Activated naive CD8-positive, alpha-beta T cell treated with anti-CD3 and anti-CD28 coated beads, Interleukin-2, amount 10 ng/mL, durations not matched to agents 7 days and 5 days (primary cell): ENCODE measurements at places on chromosomes 16 and 17. TPM values are rescaled to one million over a fixed set of nuclear protein-coding genes. Genes with fewer than 3 reads are reported as not detected.

- peak overlapping the region; percentile 35 for H3K27ac ChIP-seq
- H3K36me3 ChIP-seq: peaks cover 30% of the 10 kb centered on the region
- H3K27me3 ChIP-seq: no peaks in the 10 kb centered on the region
- H3K4me1 ChIP-seq: peaks cover 22% of the 10 kb centered on the region
- H3K4me3 ChIP-seq: no peak overlapping the region
Measured at GRCh38 chr17:47620503-47621245, 29.0 kb upstream of the KPNB1 start.

Gene HNF1B
- total RNA-seq: not detected

DNA sequence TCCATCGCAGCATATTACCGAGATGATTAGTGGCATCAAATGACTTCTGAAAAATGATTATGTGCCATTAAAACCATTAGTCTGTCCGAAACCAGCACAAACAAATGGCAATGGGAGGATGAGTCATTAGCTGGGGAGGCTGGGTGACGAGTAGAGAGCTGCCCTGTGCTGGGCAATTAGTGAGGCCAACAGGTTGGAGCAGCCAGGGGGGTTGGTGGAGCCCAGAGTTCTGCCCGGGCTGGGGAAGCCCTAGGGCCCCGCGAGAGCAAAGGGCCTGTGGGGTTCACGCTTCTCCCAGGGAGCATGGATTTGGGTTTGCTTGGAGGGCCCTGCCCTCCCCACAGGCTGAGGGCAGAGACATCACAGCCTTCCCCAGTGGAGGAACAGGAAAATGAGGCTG is 152.1 kb upstream of the RPL38 start:
- H3K4me3 ChIP-seq: no peak overlapping the region
- peaks cover 15% of the 10 kb centered on the region for H3K27me3 ChIP-seq

- H3K4me1 ChIP-seq: no peaks in the 10 kb centered on the region
- peak; percentile 37 for DNase-seq
- H3K36me3 ChIP-seq: no peaks in the 10 kb centered on the region
- H3K27me3 ChIP-seq: peaks cover 2% of the 10 kb centered on the region
Measured at GRCh38 chr16:20300312-20301097, 26.8 kb downstream of the GP2 start.

DNA sequence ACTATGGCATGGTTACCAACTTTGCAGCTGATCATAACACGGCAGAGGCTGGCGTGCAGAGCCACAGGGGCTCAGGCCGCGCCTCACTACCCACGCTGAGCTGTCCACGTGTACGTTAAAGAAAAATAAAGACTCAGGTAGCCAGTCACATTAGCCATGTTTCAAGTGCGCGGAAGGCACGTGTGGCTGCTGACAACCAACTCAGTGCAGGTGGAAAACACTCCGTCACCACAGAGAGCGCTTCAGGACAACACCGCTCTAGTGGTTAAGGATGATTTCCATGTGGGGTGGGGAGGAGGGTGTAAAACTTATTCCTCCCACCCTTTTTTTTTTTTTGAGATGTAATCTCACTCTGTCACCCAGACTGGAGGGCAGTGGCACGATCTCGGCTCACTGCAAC is 33.8 kb downstream of the ZCCHC14 start:
- no peak overlapping the region for H3K27ac ChIP-seq
- DNase-seq: no peak

GRCh38 chr16:8377864-8378263 is 212.4 kb downstream of the TMEM114 start:
- no peak overlapping the region for H3K27ac ChIP-seq
- no peaks in the 10 kb centered on the region for H3K36me3 ChIP-seq
- no peak for DNase-seq
- H3K4me3 ChIP-seq: no peak overlapping the region
- no peaks in the 10 kb centered on the region for H3K4me1 ChIP-seq

GRCh38 chr16:51243936-51244436 is 92.9 kb upstream of the SALL1 start:
- H3K27ac ChIP-seq: no peak overlapping the region
- H3K4me3 ChIP-seq: no peak overlapping the region
- no peaks in the 10 kb centered on the region for H3K4me1 ChIP-seq
- H3K36me3 ChIP-seq: no peaks in the 10 kb centered on the region

DNA sequence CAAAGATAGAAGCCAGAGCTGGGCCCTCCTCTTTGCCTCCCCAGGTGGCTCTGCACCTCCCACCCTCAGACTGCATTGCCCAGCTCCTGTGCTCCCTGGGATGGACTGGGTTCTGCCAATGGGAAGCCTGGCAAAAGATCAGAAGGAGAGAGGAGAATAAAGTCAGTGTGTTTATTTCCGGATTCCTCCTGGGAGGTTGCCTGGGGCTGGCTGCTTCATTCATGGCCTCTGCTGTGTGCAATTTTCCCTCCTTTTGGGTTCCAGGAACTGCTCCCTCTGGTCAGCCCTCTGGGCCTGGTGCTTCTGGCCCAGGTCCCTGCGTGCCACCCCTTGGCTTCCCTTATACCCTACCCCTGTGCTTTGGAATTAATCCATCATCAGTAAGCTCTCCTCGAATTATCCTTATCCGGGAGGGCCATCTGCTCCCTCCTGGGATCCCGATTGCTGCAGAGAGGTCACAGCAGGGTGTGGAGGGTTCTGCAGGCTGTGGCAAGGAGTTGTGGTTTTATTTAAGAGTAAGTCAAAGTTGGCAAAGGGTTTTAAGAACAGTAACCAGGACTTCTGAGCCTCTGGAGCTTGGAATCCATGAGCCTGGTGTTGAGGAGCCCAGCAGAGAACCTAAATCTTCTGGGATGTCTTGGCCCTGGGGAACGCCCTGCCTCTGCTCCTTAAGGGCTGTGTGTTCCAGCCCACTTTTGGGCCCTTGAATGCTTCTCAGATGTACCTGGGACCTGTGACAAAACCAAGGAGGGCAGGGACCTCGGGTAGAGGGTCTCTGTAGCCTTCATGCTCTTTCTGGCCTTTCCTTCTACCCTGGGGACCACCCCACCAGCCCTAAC is 8.2 kb upstream of the MMP2 start:
- H3K27me3 ChIP-seq: peaks cover 5% of the 10 kb centered on the region
- DNase-seq: no peak
- H3K4me1 ChIP-seq: no peaks in the 10 kb centered on the region
- no peak overlapping the region for H3K4me3 ChIP-seq

GRCh38 chr17:81714412-81715106 is 2.5 kb downstream of the SLC25A10 start:
- H3K4me3 ChIP-seq: no peak overlapping the region
- no peak overlapping the region for H3K27ac ChIP-seq
- no peaks in the 10 kb centered on the region for H3K27me3 ChIP-seq

- no peak overlapping the region for H3K27ac ChIP-seq
- DNase-seq: no peak
- H3K36me3 ChIP-seq: peaks cover 71% of the 10 kb centered on the region
- peaks cover 3% of the 10 kb centered on the region for H3K27me3 ChIP-seq
Measured at GRCh38 chr16:84531671-84532111, 27.2 kb upstream of the MEAK7 start.

GRCh38 chr16:3171181-3171854 is 16.7 kb upstream of the OR1F1 start:
- no peaks in the 10 kb centered on the region for H3K36me3 ChIP-seq
- peak overlapping the region; percentile 54 for H3K27ac ChIP-seq
- H3K4me1 ChIP-seq: peaks cover 34% of the 10 kb centered on the region
- peak overlapping the region; percentile 78 for H3K4me3 ChIP-seq

Gene WNT9B
- total RNA-seq: not detected

- no peaks in the 10 kb centered on the region for H3K27me3 ChIP-seq
- peaks cover 4% of the 10 kb centered on the region for H3K4me1 ChIP-seq
- H3K27ac ChIP-seq: no peak overlapping the region
- peaks cover 9% of the 10 kb centered on the region for H3K36me3 ChIP-seq
- no peak for DNase-seq
- H3K4me3 ChIP-seq: no peak overlapping the region
Measured at GRCh38 chr16:89137666-89138512, 33.7 kb upstream of the CDH15 start.

DNA sequence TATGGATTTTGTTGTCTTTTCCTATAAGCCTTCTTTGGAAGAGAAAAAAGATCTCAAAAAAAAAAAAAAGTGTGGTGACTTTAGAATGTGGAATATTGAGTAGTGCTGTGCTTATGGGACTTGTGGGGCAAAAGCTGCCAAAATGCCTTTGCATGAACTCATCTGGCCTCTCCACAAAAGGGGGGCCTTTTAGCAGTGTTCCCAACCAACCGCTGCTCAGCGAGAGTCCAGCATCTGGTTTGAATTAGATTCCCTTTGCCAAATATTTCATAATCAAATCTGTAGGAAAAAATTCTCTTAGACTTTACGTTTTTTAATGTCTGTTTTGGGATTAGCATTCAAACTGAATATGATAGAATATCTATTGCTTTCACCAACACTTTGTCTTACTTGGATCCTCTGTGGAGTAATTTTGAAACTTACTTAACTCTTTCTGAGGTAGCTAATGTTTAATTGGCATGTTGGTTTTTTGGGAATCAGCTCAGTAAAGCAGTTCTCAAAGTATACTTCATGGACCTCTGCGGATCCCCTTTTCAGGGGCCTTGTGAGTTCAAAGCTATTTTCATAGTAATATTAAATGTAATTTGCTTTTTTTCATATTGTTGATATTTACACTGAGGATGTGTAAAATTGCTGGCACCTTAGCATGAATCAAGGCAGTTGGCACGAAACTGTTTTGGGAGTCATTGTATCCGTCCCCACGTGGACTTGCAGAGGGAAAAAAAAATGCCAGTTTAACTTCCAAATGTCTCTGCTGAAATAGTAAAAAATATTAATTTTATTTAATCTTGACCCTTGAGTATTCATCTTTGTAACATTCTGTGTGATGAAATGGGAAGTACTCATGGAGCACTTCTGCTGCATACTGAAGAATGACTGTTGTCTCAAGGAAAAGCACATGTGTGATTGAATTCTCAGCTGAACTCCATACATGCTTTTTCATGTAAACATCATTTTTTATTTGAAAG is 34.7 kb upstream of the VPS4A start:
- no peak overlapping the region for H3K27ac ChIP-seq
- H3K36me3 ChIP-seq: peaks cover 3% of the 10 kb centered on the region
- no peak overlapping the region for H3K4me3 ChIP-seq
- no peaks in the 10 kb centered on the region for H3K4me1 ChIP-seq
- no peaks in the 10 kb centered on the region for H3K27me3 ChIP-seq
- DNase-seq: no peak

DNA sequence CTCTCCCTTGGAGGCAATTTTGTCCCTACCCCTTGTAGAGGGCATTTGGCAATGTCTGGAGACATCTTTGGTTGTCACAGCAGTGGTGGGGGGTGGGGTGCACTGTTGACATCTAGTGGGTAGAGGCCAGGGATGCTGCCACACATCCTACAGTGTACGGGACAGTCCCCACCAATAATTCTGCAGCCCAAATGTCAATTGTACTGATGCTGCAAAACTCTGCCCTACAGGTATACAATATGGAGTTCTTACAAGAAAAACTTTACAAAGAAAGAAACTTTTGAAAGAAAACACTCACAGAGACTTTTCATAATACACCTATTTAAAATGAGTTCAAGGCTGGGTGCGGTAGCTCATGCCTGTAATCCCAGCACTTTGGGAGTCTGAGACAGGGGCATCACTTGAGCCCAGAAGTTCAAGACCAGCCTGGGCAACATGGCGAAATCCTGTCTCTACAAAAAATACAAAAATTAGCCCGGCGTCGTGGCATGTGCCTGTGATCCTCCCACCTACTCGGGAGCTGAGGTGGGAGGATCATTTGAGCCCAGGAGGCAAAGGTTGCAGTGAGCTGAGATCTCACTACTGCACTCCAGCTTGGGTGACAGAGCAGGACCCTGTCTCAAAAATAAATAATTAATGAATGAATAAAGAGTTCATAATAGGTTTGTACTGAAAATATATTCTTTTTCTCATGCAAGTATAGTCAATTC is 59.4 kb downstream of the EMP2 start:
- H3K36me3 ChIP-seq: no peaks in the 10 kb centered on the region
- no peak overlapping the region for H3K4me3 ChIP-seq
- no peaks in the 10 kb centered on the region for H3K27me3 ChIP-seq
- no peak for DNase-seq
- H3K27ac ChIP-seq: no peak overlapping the region

DNA sequence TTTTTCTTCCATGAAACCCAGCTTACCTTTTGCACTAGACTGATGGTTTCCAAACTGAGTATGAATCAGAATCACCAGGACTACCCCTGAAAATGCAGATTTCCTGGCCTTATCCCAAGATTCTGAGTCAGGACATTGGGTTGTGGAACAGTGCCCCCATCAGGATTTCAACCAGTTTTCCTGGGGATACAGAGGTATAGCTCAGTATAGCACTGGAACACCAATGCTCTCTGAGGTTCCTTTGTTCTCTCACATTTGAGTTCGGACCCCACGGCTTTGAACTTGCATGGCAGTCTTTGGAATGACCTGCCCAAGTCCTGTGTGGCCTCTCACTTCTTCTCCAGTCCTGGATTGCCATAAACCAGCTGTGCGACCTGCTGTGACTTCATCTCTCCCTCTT is 12.8 kb upstream of the CCL8 start:
- H3K36me3 ChIP-seq: no peaks in the 10 kb centered on the region
- no peak overlapping the region for H3K4me3 ChIP-seq
- DNase-seq: no peak
- peaks cover 7% of the 10 kb centered on the region for H3K4me1 ChIP-seq

GRCh38 chr17:48195910-48196309 is 88.3 kb downstream of the SNX11 start:
- no peak overlapping the region for H3K4me3 ChIP-seq
- H3K36me3 ChIP-seq: peaks cover 39% of the 10 kb centered on the region

Gene EVI2A
- total RNA-seq: 78.3 TPM

Gene TP53TG3F
- total RNA-seq: not detected
